Aorta (tissue), 5 donors: ENCODE measurements at places on chromosomes 12 and 14. TPM values are rescaled to one million over a fixed set of nuclear protein-coding genes. Genes with fewer than 3 reads are reported as not detected.
A peak's percentile ranks its signal among the peaks of the same experiment; 100 is the strongest.

- no peaks in the 10 kb centered on the region for H3K36me3 ChIP-seq
- no peaks in the 10 kb centered on the region for H3K27me3 ChIP-seq
- DNase-seq: no peak
- no peak overlapping the region for H3K27ac ChIP-seq
Measured at GRCh38 chr14:56131865-56132833, 13.9 kb downstream of the PELI2 start.

DNA sequence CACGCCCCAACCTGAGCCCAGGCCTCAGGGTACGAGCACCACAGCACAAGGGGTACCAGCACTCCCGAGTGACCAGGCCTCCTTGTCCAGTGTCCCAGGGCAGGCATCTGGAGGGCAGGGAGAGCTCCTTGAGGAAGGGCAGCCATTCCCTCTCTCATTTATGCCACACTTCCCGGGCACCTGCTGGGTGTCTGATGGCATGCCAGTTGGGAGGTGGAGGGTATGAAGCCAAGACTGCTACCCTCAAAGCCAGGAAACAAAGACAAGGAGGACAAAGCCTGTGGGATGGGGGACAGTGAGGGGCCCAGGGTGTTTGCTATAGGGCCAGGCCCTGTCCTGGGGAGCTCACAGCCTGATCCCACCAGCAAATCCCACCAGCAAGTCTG, 45.6 kb downstream of the CCDC88C start:
- no peaks in the 10 kb centered on the region for H3K4me1 ChIP-seq
- no peak overlapping the region for H3K4me3 ChIP-seq
- no peak for DNase-seq

DNA sequence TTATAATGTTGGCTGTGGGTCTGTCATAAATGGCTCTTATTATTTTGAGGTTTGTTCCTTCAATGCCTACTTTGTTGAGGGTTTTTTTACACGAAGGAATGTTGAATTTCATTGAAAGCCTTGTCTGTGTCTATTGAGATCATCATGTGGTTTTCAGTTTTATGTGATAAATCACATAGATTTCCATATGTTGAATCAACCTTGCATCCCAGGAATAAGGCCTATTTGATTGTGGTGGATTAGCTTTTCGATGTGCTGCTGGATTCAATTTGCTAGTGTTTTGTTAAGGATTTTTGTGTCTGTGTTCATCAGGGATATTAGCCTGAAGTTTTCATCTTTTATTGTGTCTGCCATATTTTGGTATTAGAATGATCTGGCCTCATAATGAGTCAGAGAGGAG, 27.6 kb downstream of the SLC2A13 start:
- no peak for DNase-seq
- no peak overlapping the region for H3K27ac ChIP-seq
- no peak overlapping the region for H3K4me3 ChIP-seq
- no peaks in the 10 kb centered on the region for H3K4me1 ChIP-seq
- no peaks in the 10 kb centered on the region for H3K36me3 ChIP-seq
- H3K27me3 ChIP-seq: no peaks in the 10 kb centered on the region

DNA sequence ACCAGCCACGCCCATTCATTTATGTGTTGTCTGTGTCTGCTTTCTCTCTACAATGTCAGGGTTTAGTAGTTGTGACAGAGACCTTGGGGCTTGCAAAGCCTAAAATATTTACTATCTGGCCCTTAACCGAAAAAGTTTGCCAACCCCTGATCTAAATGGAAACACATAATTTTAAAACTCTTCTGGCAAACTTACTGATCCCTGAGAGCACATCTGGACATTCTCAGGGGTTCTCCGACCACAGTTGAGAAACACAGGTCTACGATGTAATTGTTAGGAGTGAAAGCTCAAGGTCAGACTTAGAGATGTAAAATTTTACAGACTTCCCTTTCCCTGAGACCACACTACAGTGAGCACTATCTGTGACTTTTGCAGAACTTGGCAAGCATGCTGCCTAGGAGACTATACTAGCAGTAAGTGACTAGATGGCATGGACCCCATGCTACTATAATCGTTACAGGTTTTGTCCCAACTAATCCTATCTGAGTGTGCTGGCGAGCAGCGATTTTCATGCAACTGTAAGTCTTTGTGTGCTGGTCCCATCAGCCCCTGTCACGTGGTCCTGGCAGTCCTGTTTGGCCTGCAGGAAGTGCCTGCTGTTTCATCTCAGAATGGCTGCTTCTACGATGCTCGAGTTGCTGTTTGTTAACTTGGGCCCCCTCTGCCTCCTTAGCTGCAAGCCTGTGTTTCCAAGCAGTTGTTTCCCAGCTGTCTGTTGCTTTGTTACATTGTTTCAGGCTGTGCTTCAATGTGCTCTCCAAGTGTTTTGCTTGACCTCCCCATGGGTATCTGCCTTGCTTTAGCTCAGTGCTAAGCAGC, 21.6 kb downstream of the TMTC2 start:
- H3K4me1 ChIP-seq: no peaks in the 10 kb centered on the region
- no peak overlapping the region for H3K27ac ChIP-seq

DNA sequence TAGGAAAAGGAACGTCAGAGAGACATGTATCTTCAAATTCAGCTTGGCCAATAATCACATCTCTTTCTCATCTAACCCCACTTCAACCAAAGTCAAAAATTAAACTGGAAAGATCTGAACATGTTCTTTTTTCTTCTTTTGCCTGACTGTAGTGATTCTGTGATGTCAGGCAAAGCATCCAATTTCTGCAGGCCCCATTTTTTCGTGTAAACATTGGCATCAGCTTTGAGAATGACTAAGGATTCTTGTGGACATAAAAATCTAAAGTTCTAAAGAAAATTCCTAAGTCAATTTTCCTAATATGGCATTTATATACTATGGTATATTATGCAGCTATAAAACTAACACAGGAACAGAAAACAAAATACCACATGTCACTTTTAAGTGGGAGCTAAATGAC, 89.1 kb downstream of the STXBP6 start:
- H3K36me3 ChIP-seq: no peaks in the 10 kb centered on the region
- no peaks in the 10 kb centered on the region for H3K4me1 ChIP-seq
- no peaks in the 10 kb centered on the region for H3K27me3 ChIP-seq
- no peak overlapping the region for H3K4me3 ChIP-seq
- H3K27ac ChIP-seq: no peak overlapping the region

GRCh38 chr12:57846285-57846576, 298 bp downstream of the CTDSP2 start:
- no peaks in the 10 kb centered on the region for H3K36me3 ChIP-seq
- peak overlapping the region; percentile 87 for H3K4me3 ChIP-seq
- H3K27ac ChIP-seq: peak overlapping the region; percentile 99
- DNase-seq: no peak
- H3K4me1 ChIP-seq: peaks cover 9% of the 10 kb centered on the region

PIANP gene
- total RNA-seq: 10.7 TPM

IQSEC3 gene
- total RNA-seq: 3.0 TPM

KRT2 gene
- total RNA-seq: not detected

GRCh38 chr14:86055512-86056075, 525.6 kb downstream of the FLRT2 start:
- no peaks in the 10 kb centered on the region for H3K27me3 ChIP-seq
- no peaks in the 10 kb centered on the region for H3K36me3 ChIP-seq
- no peak for DNase-seq

CLMN gene
- total RNA-seq: 15.8 TPM

- no peaks in the 10 kb centered on the region for H3K27me3 ChIP-seq
- DNase-seq: no peak
- H3K27ac ChIP-seq: no peak overlapping the region
- H3K36me3 ChIP-seq: no peaks in the 10 kb centered on the region
Measured at GRCh38 chr14:44463356-44464004, 43.6 kb downstream of the FSCB start.

CCDC38 gene
- not detected for total RNA-seq

LRP1 gene
- 992 TPM for total RNA-seq

DNA sequence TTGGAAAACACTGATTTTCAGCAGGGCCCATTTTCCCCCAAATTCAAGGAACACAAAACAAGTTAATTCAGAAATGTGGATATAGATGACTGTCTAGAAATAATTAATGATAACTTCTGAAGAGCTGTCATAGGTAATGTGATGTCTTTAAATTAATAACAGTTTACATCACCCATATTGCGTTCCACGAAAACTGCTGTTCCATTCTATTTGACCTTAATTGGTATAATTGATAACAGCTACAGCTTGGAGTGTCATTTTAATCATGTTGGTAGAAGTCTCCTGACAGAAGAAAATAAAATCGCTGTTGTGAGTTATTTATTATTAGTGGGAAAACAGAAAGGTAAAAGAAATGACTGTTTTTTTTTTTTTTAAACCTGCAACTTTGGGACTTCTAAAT, 36.3 kb upstream of the MGAT4C start:
- H3K36me3 ChIP-seq: no peaks in the 10 kb centered on the region
- no peak overlapping the region for H3K27ac ChIP-seq
- H3K4me3 ChIP-seq: no peak overlapping the region
- DNase-seq: no peak
- no peaks in the 10 kb centered on the region for H3K4me1 ChIP-seq

DNA sequence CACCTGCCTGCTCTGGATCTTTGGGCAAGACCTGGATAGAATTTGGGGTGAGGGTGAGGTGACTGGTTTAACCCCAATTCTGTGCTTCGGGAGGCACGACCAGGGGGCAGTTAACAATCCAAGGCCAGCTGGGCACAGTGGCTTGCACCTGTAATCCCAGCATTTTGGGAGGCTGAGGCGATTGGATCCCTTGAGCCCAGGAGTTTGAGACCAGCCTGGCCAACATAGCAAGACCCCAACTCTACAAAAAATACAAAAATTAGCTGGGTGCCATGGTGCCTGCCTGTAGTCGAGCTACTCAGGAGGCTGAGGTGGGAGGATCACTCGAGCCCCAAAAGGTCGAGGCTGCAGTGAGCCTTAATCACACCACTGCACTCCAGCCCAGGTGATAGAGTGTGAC, 38.2 kb downstream of the HRK start:
- H3K4me3 ChIP-seq: no peak overlapping the region
- H3K36me3 ChIP-seq: no peaks in the 10 kb centered on the region
- H3K27ac ChIP-seq: no peak overlapping the region

DNA sequence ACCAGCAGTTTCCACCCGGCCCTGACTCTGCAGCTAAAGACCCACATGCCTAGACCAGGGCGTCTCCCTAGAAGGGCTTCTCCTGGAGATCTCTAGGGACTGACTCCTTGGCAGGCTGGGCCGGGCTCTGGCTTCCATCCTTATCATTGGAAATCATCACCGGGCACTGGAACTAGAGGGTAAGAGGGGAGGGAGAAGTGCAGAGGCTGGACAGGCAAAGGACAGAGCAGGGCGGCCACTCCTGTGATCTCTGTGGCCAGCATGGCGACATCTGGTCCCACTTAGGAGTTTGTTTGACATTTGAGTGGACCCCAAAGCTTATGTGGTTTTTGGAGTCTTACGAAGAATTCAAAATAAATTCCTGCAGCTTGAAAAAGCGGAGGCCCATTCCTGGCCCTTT, 7.1 kb downstream of the LTBP2 start:
- H3K4me1 ChIP-seq: no peaks in the 10 kb centered on the region
- H3K27ac ChIP-seq: peak overlapping the region; percentile 72
- H3K4me3 ChIP-seq: no peak overlapping the region
- no peaks in the 10 kb centered on the region for H3K27me3 ChIP-seq

DNA sequence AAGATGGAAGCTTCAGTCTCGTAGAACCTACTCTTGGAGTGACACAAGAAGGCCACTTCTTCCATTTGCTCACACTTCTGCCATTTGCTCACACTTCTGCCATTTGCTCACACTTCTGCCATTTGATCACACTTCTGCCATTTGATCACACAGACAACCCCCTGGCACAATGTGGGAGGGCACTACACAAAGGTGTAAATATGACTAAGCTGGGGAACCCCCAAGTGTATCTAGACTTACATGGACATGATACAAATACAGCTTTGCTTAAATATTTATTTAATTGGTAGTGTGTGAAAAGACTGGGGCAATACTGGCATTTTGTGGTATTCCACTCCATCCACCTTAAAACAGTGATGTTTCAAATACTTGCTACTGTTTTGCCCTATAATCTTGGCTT, 296.2 kb upstream of the PPFIA2 start:
- H3K27ac ChIP-seq: no peak overlapping the region
- H3K4me1 ChIP-seq: no peaks in the 10 kb centered on the region
- H3K36me3 ChIP-seq: no peaks in the 10 kb centered on the region

GRCh38 chr14:93906341-93907329, 20.5 kb upstream of the FAM181A start:
- no peak overlapping the region for H3K27ac ChIP-seq
- no peak overlapping the region for H3K4me3 ChIP-seq
- H3K36me3 ChIP-seq: no peaks in the 10 kb centered on the region

KLRC2 gene
- total RNA-seq: 0.65 TPM

ITGA5 gene
- total RNA-seq: 1,416 TPM

GRCh38 chr12:53757101-53757770, 5.5 kb upstream of the CISTR start:
- H3K4me1 ChIP-seq: no peaks in the 10 kb centered on the region
- no peak overlapping the region for H3K27ac ChIP-seq
- H3K27me3 ChIP-seq: no peaks in the 10 kb centered on the region
- no peaks in the 10 kb centered on the region for H3K36me3 ChIP-seq
- peak; percentile 94 for DNase-seq

DNA sequence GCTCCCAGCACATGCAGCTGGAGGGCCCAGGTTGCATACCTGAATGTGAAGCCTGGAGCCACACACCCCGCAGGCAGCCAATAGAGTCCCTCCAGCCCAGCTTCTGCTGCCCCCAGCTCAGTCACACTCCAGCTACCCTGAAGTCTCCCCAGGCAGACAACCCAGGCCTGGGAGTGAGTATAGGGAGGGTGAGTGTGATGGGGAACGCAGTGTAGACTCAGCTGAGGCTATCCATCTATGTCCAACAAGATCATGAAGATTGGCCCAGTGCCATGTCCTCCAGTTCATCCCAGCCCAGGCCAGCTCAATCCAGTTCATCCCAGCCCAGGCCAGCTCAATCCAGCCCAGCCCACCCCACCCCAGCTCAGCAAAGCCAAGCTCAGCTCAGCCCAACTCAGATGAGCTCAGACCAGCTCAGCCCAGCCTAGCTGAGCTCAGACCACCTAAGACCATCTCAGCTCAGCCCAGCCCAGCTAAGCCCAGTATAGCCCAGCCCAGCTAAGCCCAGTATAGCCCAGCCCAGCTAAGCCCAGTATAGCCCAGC, 330.4 kb downstream of the TMEM121 start:
- H3K4me3 ChIP-seq: no peak overlapping the region
- no peak for DNase-seq
- no peaks in the 10 kb centered on the region for H3K4me1 ChIP-seq
- H3K27me3 ChIP-seq: no peaks in the 10 kb centered on the region
- no peaks in the 10 kb centered on the region for H3K36me3 ChIP-seq

GRCh38 chr12:101564912-101565311, 29.9 kb upstream of the MYBPC1 start:
- no peak for DNase-seq
- H3K27me3 ChIP-seq: no peaks in the 10 kb centered on the region
- H3K36me3 ChIP-seq: no peaks in the 10 kb centered on the region
- no peak overlapping the region for H3K27ac ChIP-seq
- H3K4me3 ChIP-seq: no peak overlapping the region

- no peaks in the 10 kb centered on the region for H3K36me3 ChIP-seq
- H3K4me3 ChIP-seq: no peak overlapping the region
Measured at GRCh38 chr14:78985668-78986381, 815.7 kb downstream of the NRXN3 start.

GRCh38 chr12:49967777-49968250, 4.9 kb upstream of the AQP6 start:
- H3K27ac ChIP-seq: no peak overlapping the region
- peak; percentile 62 for DNase-seq
- no peaks in the 10 kb centered on the region for H3K27me3 ChIP-seq
- H3K4me1 ChIP-seq: no peaks in the 10 kb centered on the region
- H3K4me3 ChIP-seq: no peak overlapping the region

UNG gene
- 17.6 TPM for total RNA-seq
